ENCODE measurements at places on chromosomes 7 and 10.

DNA sequence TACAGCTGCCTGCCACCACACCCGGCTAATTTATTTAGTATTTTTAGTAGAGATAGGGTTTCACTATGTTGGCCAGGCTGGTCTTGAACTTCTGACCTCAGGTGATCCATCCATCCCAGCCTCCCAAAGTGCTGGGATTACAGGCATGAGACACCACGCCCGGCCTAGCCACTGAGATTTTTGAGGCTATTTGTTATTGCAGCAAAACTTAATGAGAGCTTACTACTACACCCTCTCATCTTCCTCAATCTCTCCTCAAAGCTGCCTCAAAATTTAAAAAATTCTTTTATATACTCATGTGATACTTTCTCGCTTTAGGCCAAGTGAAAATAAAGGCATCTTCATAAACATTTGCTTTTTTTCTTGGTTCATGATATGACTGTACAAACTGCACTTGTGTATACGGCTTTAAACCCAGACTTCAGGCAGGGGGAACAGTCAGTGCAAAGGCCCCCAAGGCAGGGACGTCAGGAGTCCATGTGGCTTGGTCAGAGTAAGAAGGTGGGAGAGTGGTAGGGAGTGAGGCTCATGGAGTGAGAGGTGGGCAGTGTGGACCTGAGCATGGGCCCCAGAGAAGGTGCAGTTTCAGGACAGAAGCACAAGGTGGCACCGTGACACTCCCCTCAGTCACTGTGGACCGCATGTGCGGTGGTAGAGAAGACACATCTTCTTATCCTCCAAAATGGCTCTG lies 55.5 kb downstream of the SYPL1 start:
- DNase-seq = peak; percentile 77

- DNase-seq = peak; percentile 72
These were observed 557 bp downstream of the BAG3 start for GRCh38 chr10:119651514-119652360.

- DNase-seq = no peak
These were observed 56.9 kb upstream of the WNT16 start for GRCh38 chr7:121271916-121272315.

DNA sequence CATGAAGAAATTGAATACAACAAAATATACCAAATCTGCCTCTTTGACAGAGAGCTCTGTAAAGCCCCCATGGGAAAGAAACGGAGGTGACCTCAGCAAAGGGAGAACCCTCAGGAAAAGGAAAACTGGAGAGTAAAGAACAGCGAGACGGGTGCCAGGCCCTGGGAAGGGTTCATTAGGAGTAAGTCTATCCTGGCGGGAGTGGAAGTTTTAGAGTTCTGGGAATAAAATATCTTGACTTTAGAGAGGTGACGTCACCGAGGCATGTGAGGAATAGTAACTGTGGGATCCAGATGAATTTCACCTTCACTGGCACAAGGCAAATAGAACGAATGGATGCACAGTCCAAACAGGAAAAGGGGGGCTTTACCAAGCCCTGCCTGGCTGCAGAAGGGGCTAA lies 362.8 kb upstream of the IGFBP3 start:
- no peak for DNase-seq

DNA sequence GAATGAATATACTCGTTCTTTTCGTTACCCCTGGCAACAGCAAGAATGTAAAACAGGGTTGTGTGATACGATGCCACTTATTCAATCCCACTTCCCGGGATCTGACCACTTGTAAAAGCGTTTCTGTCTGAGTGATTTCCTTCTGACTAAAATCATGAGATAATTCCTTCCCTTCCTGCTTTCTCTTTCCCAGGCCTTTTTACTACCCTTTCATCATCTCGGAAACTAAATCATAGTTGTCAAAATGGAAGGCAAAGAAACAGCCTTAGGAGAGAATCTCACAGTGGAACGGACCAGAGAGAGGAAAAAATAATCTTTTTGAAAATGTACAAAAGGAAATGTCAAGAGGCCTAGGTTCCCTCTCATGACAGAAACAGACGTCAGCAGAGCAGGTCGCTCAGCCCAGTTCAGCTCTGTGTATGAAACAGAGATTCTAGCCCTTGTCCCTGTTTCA lies 29.8 kb downstream of the DIP2C start:
- no peak for DNase-seq

- no peak for DNase-seq
These were observed 115.2 kb upstream of the GDF10 start for GRCh38 chr10:47184724-47185330.

DNA sequence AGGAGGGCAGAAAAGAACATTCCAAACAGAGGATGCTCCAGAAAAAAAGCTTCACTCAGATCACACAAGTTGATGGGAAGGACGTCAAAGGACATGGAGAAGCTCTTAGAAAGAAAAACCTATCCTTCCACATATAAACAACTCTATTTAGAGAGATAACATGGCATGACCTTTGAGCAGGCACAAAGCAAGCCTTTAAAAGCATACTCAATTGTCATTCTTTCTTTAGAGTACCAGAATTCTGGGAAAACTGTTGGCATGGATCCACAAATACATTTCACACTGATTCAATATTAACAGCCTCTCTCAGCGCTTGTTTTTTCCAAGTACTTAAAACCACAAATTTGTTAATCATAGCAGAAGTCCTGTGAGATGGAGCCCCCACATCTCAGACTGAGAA lies 7.3 kb upstream of the ABLIM1 start:
- DNase-seq = no peak

DNA sequence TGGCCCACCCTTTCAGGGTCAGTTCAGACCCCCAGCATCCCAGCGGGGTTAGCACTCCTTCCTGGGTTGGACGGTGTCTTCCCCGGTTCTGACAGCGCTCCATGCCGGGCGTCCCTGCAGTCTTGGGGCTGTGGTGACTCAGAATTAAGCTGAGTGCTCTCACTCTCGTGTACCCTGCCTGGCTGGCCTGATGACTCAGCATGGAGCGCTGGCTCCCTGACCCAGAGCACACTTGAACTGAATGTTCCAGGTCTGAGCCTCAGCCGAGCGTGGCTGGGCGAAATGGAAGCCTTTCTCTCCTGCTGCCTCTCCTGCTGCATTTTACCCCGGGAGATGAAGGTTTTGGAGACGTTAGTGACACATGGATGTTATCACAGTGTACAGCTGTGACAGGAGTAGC lies 7.1 kb downstream of the BAG3 start:
- DNase-seq = peak; percentile 90

DNA sequence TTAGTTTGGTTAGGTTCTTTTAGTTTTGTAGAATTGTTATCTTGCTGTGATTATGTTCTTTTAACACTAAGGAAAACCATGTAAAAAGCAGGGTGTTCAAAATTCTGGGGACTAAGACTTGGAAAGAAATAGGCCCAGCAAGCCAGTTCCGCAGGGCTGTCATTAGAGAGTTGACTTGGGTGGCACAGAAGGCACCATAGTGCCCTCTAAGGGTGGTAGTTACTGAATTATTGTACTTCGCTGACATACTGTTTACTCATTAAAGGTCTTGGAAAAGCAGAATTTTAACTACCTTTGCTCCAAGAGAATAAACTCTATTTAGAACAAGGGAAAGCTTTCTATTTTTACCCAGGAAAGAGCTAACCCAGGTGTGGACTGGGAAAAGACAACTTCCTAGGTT lies 86.5 kb downstream of the OTUD1 start:
- DNase-seq = no peak

- no peak for DNase-seq
These were observed 43.6 kb upstream of the KLF6 start for GRCh38 chr10:3828404-3829155.

Measured in upper lobe of right lung (tissue), 1 donor.